ENCODE measurements at places on chromosomes 2 and 18. TPM values are rescaled to one million over a fixed set of nuclear protein-coding genes. Genes with fewer than 3 reads are reported as not detected.

- DNase-seq = no peak
These were observed 24.9 kb downstream of the FHL2 start for GRCh38 chr2:105373895-105374401.

DNA sequence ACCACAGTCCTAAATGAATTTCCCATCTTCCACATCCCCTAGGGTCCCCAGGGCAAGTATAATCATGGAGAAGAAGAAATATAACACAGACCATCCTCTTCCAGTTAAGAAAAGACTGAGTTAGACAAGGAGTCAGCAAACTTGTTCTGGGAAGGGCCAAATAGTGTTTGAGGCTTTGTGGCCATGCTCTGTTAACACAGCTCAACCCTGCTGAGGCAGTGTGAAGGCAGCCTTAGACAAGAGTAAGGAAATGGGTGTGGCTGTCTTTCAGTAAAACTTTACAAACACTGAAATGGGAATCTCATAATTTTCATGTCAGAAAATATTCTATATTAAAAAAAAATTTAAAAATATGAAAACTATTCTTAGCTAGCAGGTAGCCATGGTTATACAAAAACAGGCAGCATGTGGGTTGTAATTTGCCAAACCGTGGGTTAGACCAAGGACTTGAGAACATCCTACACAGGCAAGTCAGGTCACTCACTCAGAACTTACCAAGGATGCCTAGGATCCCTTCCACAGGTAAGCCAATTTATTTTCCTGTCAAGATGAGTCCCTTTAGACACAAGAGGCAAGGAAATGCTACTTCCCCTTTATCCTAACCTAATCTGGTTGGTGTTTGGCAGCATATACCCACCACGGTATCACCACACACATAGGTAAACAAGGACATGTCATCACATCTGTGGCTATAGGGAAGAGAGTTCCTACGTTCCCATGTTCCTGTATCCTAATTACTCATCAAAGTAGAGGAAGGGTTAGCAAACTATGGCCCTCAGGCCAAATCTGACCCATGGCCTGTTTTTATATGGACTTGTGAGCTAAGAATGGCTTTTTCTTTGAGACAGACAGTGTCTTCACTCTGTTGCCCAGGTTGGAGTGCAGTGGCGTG is 31.9 kb downstream of the C2orf74 start:
- DNase-seq = no peak

- no peak for DNase-seq
These were observed 20.5 kb downstream of the MLPH start for GRCh38 chr2:237507512-237507911.

DNA sequence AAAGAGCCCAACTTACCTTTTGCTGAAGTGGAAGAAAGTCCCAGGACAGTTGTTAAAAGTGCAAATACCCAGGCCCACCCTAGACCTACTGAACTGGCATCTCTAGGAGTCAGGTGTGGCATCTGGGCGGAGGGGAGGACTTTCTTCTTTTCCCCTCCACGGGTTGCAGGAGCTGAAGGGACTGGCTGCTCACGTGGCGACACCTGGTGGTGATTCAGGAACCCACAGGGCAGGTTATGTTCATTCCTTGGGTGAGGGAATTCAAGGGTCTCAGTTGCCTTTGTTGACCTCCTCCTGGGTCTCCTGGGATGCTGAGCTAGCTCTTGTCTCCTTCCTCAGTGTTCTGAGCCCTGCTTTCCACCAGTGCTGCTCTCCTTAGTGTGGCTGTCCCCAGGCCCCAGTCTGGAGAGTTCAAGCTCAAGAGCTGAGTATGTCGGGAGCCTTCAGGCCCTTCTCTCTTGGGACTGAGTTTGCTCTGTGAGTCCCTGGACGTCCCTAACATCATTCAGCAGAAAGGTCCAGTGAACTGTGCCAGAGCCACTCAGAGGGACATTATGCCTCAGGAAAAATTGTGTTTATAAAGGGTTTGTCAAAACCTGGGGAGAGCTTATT is 56.9 kb downstream of the DYSF start:
- peak; percentile 55 for DNase-seq

DNA sequence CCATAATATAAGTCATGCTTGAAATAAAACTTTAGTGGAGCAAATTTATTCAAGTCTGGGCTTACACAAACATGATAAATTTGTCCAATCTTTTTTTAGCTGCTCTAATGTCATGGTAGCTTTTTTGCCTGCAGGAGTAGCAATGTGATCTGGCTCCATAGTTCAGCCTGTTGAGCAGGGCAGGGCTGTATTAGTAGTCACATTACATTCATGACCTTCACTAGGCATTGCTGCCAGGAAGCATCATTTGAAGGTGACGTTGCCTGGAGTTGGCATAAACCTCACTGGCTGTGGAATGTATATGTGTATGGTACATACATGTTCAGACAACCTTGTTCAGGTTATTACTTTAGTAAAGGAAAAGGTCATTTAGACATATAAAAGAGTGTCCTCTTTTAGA is 76.6 kb downstream of the CCDC85A start:
- DNase-seq = no peak

- DNase-seq = no peak
These were observed 19.1 kb downstream of the PDK1 start for GRCh38 chr2:172574965-172575364.

- no peak for DNase-seq
These were observed 4.2 kb upstream of the KCMF1 start for GRCh38 chr2:84966731-84967130.

- no peak for DNase-seq
These were observed 99.1 kb upstream of the PELI1 start for GRCh38 chr2:64243081-64244036.

GRCh38 chr2:84646514-84646913 is 130.2 kb downstream of the DNAH6 start:
- no peak for DNase-seq

DNA sequence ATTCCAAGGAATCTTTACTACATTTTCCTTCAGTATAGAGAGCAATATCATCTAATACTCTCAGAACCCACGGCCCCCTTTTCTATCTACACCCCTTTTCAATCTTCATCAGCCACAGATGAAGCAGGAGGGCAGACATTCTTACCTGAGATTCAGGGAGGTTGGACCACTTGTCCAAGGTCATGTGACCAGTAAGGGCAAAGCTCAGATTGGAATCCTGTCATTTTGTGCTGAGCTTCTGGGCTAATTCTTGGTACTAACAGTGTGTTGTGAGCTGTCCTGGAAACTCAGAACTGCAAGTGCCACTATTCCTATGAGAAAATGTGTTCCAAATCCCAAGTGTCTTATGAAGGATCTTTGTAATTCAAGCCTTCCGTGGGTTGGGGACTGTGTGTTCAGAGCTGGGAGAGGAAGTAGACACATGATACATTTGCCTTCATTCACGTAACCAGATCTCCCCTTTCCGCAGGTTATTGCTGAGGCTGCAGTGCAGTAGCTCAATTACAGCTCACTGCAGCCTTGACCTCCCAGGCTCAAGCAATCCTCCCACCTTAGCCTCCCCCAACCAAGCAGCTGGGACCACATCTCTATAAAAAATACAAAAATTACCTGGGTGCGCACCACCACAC is 3.3 kb downstream of the CHRNA1 start:
- DNase-seq = no peak

DNA sequence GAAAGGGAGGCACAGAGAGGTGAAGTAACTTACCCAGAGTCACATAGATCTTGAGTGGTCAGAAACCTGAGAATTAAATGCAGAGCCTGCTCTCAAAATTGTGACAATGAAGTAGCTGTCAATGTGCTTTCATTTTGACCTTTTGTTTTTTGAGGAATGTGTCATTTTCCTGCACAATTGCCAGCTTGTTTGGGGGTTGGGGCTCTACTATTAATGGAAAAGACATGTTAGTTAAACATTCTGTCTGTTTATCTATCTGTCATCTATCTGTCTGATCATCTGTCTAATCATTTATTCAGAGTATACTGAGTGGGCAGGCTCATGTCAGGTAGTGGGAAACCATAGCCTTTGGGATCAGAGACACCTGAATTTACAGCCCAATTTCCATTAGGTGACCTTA is 428.4 kb downstream of the TSN start:
- DNase-seq = no peak

DNA sequence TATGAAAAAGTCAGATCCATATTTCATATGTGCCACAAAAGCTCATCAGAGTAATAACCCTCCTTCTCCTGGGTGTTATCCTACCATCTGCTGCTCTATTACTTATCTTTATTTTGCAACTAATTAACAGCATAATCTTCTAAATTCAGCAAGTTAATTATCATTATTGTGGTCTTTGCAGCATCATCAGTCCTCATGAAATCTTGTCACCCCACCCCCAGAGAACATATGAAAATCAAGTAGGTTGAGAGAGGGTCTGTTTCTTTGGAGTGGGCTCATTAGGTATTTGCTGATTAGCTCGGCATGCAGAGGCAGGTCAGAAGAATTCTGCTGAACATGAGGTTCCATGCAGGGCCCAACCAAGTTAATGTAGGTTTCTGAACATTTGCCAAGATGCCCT is 64.8 kb downstream of the ATF2 start:
- DNase-seq = no peak

GRCh38 chr2:74373221-74373676 is 6.9 kb downstream of the DCTN1 start:
- DNase-seq = peak; percentile 28

Gene C2orf74
- total RNA-seq = 18.2 TPM

Data from uterus (tissue), 4 donors.